ENCODE measurements at places on chromosomes 12 and 14.

DNA sequence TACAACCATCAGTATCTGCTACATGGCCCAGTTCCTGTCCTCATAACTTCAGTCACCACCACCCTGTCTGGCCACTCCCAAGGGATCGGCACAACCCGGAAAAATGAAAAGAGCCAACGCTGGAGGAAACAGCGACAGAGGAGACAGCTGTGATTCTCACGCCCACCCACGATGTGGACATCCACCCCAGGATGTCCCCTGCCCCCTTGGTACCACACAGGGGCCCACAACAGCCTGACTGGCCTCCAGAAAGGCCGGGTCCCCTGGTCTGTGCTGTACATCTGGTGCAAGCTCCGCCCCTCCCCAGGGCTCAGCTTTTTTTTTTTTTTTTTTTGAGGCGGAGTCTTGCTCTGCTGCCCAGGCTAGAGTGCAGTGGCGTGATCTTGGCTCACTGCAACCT lies 12.5 kb downstream of the RPS6KL1 start:
- no peak for DNase-seq

GRCh38 chr12:101040936-101041335 lies 169.1 kb downstream of the SLC5A8 start:
- no peak for DNase-seq

GRCh38 chr12:123559468-123559867 lies 24.9 kb upstream of the TMED2 start:
- no peak for DNase-seq

DNA sequence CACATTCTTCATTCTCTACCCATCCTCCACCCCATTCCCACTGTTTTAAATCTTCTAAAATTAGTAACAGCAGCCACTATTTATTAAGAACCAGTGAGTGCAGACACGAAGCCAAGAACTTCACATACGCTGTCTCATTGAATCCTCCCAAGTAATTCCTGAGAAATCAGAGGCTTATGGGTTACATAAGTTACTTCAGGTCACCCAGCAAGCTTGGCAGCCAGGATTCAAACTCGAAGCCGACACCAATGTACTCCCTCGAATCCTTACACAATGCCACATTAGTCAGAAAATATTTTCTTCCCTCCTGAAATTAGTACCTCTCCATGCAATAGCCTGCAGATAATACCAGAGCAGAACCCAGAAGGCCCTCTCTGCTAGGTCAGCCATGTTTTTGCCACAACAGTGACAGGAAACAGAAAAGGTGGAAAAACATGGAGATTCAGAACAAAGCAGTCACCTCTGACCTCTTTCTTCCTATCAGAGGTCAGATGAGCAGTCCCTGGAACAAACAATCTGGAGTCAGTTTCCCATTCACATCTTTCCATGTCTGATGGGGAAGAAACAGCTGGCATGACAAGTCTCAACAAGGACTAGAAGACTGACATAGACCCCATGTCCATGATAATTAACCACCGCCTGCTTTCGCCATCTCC lies 16.4 kb downstream of the NID2 start:
- DNase-seq: no peak

- DNase-seq: no peak
These were observed 240.3 kb downstream of the ZFP36L1 start for GRCh38 chr14:68552602-68553001.

- DNase-seq: no peak
These were observed 147.1 kb downstream of the FOXA1 start for GRCh38 chr14:37447883-37448391.

- DNase-seq: no peak
These were observed 17.9 kb downstream of the TOGARAM1 start for GRCh38 chr14:44979740-44980356.
